ENCODE measurements at places on chromosomes 5 and 9.

GRCh38 chr9:137030538-137031527 is 1.1 kb downstream of the FUT7 start:
- peak; percentile 93 for DNase-seq

GRCh38 chr9:84151236-84151635 is 170.6 kb downstream of the RMI1 start:
- no peak for DNase-seq

DNA sequence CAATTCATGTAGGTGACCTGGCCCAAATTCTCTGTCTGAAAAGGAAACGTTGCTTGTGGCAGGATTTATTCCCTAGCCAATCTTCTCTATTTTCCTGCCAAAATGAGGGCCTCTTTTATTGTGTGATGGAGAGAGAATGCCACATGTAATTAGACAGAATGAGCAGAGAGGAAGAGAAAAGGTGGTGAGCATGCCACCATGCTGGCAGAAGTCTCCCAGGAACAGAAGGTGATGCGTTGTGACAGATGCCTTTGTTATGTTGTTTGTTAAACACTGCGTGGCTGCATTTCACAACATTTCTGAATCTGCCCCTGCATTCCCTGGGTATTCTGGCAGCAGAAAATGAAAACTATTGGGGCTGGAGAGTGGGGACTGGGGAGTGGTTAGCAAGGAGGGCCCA is 577.6 kb downstream of the TLR4 start:
- no peak for DNase-seq

GRCh38 chr5:136631186-136631585 is 265.8 kb upstream of the TRPC7 start:
- no peak for DNase-seq

- DNase-seq: peak; percentile 85
Observed at GRCh38 chr5:148639081-148639480, 15.2 kb downstream of the HTR4 start.

- no peak for DNase-seq
Observed at GRCh38 chr5:135429301-135430134, 17.6 kb downstream of the DCANP1 start.

GRCh38 chr5:54313311-54314270 is 3.2 kb upstream of the ARL15 start:
- no peak for DNase-seq

DNA sequence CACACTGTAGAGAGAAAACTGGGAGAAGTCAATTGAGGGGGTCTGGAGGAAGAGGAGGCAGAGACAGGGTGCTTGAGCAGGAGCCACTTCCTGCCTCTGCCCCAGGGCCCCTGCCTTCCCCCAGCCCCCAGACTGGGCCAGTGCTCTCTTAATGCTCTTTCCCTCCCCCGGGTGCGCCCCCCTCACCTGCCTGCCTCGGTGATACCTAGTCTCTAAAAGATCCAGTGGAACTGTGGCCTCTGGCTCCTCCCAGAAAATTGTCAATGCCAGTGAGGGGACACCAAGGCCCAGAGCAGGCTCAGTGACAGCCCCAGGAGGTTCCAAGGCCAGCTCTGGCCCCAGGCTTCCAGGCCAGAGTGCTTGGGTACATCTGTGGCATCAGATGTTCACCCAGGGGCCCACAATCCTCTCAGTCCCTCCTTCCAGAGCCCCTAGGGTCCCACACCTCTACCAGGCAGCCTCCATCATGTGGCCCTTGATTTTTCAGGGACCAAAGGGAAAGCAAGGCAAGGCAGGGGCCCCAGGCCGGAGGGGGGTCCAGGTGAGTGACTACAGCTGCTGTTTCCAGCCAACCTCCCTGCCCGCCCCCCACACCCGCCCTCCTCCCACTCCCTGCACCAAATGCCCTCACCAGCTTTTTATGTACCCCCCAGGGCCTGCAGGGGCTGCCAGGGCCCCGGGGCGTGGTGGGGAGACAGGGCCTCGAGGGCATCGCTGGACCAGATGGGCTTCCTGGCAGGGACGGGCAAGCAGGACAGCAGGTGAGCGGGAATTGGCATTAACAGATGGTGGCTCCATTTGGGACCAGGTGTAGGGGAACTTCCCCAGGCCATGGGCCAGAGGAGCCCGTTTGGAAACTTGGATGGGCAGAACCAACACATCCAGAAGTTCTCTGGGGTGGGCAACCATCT is 33.1 kb upstream of the ORM1 start:
- no peak for DNase-seq

- no peak for DNase-seq
Observed at GRCh38 chr5:58056546-58056945, 403.3 kb downstream of the PLK2 start.

DNA sequence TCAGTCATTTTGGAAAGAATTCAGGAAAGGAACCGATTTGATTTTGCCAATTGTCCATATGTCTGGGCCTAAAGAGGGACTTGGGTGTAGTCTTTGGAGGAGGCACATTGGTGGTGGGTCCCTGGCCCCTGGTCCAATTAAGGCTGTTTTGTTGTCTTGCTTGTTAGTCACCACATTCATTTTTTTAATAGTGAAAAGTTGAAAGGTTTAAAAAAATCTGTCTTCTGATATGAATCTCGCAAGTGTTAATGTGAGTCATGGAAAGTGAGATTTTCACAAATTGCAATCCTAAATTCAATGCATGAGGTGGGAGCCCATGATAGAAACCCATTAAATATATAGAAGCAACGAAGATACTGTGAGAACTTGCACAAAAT is 165.9 kb upstream of the OTULINL start:
- no peak for DNase-seq

- no peak for DNase-seq
Observed at GRCh38 chr5:126122942-126123341, 300.3 kb upstream of the GRAMD2B start.

GRCh38 chr5:157983906-157984551 is 125.1 kb upstream of the CLINT1 start:
- DNase-seq: no peak

DNA sequence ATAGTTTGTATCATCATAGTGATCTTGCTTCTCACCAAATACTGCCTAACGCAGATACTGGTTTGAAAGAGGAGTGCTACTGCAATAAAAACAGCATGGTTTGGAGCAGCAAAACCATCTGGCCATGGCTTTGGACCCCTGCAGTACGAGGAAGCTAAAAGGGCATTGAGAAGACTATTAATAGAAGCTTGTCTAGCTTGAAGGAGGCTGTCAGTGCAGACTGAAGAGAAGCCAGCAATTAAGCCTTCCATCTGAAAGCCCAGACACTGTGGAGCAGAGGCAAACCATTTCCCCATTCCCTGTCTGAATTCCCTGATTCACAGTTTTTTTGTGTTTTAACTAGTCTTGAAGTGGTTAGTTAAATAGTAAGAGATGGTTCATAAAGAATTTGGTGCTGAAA is 281.6 kb downstream of the PTPRD start:
- no peak for DNase-seq

- DNase-seq: peak; percentile 14
Observed at GRCh38 chr5:115463983-115464382, 80.6 kb downstream of the FEM1C start.

DNA sequence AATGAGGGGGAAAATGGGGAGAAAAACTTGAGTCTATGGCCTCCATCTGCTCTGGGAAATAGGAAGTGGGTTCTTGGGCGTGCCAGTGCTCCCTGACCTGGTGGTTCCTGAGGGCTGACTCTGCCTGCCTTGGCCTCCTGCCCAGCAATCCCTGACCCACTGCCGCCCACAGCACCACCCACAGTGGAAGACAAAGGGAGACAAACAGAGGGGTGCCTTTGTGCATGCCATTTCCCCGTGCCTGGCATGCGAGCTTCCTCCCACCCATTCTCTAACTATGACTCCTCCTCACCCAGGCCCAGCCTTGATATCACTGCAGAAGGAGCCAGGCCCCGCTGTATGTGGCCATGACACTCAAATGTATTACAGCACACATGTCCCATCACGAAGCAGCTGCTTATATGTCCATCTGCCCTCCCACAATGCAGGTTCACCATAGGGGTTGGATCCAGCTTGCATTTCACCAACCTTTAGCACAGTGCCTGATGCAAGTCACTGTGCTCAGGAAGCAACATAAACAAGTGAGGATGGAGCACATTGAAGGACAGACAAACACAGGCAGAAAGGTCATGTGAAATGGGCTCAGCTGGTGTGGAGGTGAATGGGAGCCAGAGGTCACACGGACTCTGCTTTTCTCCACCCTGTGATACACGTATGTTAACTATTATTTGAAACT is 84.4 kb downstream of the ADRB2 start:
- no peak for DNase-seq

DNA sequence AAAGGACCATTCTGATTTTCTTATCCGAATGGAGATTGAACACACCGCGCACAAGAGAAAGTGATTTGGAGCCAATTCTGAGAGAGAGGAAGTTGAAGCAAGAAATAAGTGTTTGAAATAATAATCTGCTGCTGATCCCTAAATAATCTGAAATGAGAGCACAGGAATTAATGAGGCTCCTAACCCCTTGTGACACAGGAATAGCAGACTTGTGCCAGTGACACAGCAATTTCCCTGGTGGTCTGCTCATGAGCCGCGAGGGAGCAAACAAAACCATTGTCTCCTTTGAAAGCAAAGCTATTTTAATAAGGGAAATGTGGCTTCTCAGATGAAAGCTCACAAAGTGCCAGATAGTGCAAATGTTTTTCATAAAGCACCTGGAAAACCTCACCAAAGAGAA is 936.1 kb upstream of the WWC1 start:
- no peak for DNase-seq

GRCh38 chr5:107389130-107389774 is 281.5 kb downstream of the EFNA5 start:
- DNase-seq: peak; percentile 67

- DNase-seq: no peak
Observed at GRCh38 chr5:140341591-140341990, 4.8 kb downstream of the HBEGF start.

DNA sequence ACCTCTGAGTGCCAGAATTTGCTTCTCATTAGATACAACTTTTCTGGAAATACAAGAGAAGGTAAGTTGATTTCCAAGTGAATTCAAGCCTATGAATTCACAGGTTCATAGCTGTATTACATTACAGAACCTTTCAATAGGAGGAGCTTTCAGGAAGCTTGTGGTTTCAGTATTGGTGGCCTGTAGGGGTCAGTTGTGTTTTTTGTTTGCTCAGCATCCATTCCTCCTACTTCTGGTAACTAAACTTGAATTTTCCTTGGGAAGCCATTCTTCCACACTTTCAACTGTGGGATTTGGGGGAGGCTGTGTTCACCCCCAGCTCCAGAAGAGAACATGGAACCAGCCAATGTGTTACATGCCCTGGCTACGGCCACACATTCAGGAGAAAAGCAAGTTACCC is 5.6 kb upstream of the CYSTM1 start:
- DNase-seq: no peak

- DNase-seq: no peak
Observed at GRCh38 chr5:7849681-7850394, 1.1 kb downstream of the CFAP90 start.
